SHP77 treated with DMSO at 0.1 percent for 48 hours (cell line): ENCODE measurements at places on chromosomes 16 and 17.

- DNase-seq: peak; percentile 70
Measured at GRCh38 chr17:17890773-17891759, 54.3 kb upstream of the SREBF1 start.

DNA sequence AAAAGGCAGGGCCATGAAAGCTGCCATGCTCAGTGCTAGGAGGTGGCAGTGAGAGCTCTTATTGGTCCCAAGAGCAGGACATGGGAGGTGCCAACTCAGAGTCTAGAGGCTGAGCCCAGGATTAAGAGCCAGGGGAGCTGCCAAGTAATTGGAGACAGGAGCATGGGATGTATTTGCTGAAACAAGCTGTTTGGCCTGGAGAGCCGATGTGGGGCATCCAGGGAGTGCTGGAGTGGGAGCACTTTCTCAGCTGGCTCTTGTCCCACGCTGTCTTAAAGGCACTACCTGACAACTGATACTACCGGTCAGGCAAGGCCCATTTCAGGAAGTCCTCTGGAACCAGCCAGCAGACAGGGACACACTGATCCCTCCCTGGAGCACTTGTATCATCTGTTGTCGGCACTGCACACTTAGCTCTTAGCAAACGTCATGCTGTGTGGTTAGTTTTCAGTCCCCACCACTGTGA, 19.3 kb downstream of the ANKFN1 start:
- DNase-seq: no peak

- no peak for DNase-seq
Measured at GRCh38 chr16:19137201-19138128, 23.7 kb downstream of the ITPRIPL2 start.

DNA sequence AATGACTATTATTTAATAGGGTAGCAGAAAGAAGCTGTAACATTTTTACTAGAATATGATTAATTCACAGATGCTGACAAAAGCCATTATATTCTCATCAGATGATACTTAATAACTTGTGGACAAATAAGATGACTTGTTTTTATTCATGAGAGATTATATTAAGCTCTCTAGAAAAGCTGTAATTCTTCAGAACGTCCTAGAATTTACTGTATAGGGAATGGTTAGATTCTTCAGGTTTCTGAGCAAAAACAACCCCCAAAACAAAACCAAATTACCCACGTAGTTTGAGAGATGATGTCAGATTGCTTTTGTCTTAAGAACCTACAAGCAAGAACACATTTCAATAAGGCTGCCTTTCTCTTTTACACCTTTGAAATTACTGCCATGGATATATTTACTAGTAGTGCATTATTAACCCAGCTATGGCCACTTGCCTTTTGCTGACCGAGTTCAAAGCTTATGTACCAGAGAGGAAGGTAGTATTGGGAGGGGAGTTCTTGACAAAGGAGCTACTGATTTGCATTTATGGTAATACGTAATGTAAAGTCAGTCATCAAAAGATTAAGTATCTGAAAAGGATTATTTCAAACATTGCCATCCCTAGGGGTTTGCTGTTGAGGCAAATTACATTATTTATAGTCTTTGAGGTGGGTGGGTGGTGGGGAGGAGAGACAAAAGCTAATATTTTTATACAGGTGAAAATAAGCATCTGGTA, 51.7 kb downstream of the NLK start:
- no peak for DNase-seq

DNA sequence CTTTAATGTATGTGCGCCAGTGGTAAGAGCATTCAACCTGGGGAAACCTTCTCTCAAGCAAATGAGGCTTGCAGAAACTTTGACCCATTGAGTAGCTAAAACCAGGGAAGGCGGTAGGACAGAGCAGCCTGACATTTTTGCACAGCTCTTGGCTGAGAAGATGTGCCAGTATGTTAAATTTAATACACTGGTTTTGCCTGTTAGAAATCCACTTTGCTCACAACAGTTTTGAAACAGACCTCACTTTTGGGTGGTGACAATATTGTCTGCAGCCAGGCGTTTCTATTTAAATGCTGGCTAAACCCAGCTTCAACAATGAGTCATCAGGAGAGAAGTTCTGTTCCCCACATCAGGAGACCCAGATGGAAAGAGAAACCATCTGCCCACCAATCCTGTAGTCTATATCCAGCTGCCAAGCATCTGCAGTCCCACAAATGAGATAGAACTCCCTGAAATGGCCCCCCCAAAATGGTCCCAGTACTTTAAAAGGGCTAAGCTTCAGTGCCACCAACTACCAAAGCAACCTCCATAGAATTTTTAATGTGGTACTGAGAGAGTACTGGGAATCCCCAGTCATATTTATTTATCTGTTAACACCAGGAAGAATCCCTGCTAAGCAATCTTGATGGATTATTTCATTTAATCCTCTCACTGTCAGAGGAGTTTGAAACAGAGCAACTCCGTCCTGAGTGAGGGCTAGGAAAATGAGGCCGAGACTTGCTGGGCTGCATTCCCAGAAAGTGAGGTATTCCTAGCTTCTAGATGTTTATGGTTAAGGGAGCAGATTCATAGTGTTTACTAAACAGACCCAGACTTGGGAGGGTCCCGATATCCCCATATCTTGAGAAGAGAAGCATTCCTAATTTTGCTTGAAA, 29.0 kb upstream of the CLEC3A start:
- DNase-seq: no peak

GRCh38 chr17:56675876-56676660, 82.6 kb downstream of the NOG start:
- no peak for DNase-seq

DNA sequence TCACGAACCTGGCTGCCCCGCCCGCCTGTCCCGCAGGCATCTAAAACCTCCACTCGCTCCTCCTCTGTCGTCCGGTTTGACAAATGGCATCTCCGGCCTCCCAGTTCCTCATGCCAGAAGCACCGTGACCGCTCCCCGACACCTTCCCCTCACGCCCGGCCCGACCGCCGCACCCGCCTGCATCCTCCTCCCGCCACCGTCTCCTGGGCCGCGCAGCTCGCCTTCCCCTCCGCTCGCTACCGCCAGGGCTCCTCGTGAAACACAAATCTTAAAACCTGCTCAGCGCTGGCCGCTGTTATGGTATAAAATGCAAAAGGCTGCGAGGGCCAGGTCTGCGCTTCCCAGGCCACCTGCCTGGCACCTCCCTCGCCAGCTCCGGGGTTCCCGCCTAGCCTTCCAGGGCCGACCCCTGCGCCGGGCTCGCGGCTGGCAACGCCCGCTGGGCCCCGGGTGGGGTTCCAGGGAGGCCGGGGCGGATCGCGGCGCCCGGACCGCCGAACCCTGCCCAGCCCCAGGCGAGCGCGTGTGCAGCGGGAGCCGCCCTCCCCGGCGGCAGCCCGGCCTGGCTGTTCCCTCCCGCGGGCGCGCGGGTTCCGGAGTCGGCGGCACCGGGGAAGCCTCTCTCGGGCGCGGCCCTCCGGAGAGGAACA, 488 bp downstream of the SPSB3 start:
- no peak for DNase-seq

GRCh38 chr16:81204798-81205680, 33.5 kb upstream of the BCO1 start:
- no peak for DNase-seq

DNA sequence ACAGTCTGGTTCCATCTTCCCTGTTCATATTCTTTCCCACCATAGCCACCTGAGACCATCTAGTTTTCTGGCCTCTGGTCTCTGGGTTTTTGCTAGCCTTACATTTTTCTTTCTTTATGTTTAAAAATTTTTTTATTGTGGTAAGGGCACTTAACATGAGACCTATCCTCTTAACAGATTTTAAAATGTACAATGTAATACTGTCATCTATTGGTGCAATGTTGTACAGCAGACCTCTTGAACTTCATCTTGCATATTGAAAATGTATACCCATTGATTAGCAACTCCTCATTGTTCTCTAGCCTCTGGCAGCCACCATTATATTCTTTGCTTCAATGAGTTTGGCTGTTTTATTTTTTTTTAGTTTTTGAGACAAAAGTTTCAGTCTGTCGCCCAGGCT, 39.2 kb downstream of the ITGAM start:
- DNase-seq: no peak

GRCh38 chr17:72804949-72805707, 287.4 kb downstream of the SLC39A11 start:
- DNase-seq: no peak

DNA sequence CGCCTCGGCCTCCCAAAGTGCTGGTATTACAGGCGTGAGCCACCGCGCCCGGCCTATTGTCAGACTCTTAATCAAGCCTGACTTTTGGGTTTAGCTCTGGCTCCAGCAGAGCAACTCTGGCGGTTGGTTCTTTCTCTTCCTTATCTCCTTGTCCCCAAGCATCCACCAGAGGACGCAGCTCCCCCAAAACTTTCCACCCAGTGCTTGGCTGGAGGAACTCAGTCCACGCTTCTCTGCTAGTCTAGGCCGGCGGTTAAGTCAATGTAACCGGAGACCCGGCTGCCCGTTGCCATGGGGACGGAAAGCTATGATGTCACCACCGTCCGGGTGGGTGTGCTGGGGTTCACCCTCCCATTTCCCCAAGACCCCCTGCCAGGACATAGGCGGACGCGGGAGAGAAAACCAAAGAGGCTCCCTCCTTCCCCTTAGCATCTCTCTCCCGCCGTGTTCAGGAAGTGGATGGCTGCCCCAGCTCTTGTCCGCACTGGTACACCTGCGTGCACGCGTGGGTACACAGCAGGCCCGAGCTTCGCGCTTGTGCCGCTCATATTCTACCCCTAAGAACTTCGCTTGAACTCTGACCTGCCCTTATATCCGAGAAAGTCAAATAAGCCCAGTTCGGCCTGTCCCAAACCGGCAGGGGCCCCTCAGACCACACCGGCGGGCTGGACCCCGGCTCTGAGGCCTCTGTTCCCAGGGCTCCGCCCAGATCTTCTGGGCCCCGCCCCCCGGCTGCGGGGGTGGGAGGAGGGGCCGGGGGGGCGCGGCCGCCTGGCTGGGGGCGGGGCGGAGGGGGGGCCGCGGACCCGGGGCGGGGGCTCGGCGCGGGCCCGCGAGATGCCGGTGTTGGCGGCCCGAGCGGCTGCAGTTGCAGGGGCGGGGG, at the start of gene RND2:
RND2 (plus strand) TSS at position 825 of the 883 bp plus-strand sequence. CDS start 117 bp downstream, outside the sequence.
- peak; percentile 88 for DNase-seq

GRCh38 chr16:10738231-10739077, 5.2 kb upstream of the NUBP1 start:
- no peak for DNase-seq

- DNase-seq: no peak
Measured at GRCh38 chr16:87046235-87046634, 271.0 kb downstream of the C16orf95 start.

GRCh38 chr16:65827231-65827630, 539.3 kb upstream of the CDH5 start:
- no peak for DNase-seq

DNA sequence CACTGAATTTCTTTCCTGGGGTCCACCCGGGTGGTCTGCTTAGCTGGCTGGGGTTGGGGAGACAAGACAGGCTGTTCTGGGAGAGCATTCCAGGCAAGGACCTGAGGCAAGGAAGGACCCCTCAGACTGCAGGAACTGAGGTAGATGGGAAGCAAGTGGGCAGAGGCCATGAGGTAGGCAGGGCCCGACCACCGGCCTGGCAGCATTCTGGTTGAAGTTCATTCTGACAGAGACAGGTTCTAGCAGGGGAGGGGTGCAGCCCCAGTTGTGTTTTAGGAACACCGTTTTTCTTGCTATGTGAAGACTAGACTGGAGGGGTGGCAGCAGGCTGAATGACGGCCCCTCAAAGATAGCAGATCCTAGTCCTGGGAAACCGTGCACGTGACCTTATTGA, 17.5 kb downstream of the B9D1 start:
- no peak for DNase-seq

DNA sequence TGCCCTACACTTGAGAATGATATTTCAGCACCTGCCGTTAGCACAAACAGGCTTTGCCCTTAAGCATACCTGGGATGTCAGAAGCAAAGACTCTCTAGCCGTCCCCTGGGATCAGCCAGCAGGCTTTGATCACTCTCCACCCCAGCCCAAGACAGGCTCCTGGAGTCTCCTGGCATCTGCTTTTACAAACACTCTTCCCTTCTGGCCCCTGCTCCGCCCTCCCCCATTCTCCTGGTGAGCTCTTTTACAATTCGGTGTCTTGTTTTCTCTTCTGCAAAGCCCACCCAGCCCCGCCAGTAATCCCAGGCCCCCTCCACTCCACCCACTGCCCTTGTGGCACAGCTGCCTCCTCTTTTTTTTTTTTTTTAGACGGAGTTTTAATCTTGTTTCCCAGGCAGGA, 50.4 kb downstream of the KATNIP start:
- no peak for DNase-seq

- DNase-seq: no peak
Measured at GRCh38 chr16:17380613-17381012, 90.1 kb downstream of the XYLT1 start.

DNA sequence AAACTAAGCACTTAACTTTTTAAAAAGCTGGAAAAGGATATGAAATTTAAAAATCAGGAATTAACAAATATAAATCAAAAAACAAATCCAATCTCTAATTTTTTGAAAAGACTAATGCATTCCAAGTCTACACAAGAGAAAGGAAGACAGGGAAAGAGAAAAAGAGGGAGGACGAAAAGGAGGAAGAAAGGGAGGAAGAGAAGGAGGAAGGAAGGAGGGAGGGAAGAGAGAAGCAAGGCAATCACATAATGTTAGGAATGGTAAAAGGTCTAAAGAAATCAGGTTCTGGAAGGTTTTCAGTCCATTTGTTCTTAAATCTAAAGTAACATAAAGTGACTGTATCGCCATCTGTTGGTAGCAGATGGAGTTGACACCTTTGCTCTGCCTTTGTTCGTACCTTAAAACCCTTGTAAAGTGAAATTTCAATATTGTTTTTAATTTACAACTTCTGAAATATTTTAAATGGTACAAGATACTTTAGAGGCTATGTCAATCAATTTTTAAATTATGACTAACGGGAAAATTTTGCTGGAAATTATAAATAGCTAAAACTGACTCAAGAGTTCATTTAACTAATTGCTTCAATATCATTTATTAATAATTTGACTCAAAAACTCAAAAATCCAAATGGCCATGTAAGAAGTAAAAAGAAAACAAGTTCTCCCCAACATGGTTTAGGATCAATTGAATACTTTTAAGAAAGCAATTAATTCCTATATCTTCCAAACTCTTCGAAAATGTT, 20.4 kb upstream of the CDYL2 start:
- peak; percentile 23 for DNase-seq

DNA sequence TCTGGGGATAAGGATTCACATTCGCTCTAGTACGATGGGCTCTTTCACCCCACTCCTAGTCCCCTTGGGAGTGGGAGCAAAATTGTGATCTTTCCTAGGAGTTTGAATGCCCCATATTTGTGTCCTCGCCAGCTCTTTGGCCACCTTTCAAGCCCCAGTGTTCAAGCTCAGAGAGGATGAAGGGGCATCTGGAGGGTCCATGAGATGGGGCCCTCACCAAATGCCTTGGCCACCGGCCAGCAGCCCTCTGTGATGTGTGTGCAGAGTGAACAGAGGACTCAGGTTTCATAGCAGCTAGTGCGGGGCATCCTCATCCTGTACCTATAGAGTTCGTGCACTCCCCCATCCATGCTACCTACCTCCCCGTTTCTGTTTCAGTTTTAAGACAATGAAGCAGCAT, 140.6 kb downstream of the RAB11FIP4 start:
- DNase-seq: no peak

DNA sequence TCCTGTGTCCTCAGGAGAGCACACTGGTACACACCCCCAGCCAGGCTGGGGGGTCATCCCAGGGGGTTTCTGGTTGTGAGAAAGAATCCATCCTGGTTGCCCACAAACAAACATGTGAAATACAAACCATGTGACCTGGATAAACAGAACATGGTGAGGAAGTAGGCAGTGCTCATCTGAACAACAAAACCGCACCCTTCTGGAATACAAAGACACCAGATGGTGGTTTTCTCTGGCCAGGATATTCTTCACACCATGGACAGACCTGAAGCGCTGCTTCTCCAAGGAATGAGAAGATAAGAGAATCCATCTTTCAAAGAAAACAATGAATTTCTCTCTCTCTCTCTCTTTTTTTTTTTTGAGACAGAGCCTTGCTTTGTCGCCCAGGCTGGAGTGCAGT, 302.3 kb downstream of the SLC39A11 start:
- DNase-seq: no peak
